CD8-positive, alpha-beta T cell (primary cell): ENCODE measurements at places on chromosomes 1 and 21. TPM values are rescaled to one million over a fixed set of nuclear protein-coding genes. Genes with fewer than 3 reads are reported as not detected.

The PLA2G2F gene
- total RNA-seq: not detected

The SPRR2A gene
- total RNA-seq: not detected

The CDA gene
- not detected for total RNA-seq

The ADAMTSL4 gene
- not detected for total RNA-seq

The UBXN10 gene
- total RNA-seq: 0.14 TPM

The OPN3 gene
- 1.2 TPM for total RNA-seq

The FBXO2 gene
- 3.5 TPM for total RNA-seq

The B3GALT2 gene
- total RNA-seq: 0.24 TPM

The USH2A gene
- not detected for total RNA-seq

The CD1D gene
- total RNA-seq: not detected

The KRTAP10-10 gene
- not detected for total RNA-seq

The ATAD3C gene
- 0.79 TPM for total RNA-seq

The C1QTNF12 gene
- 3.2 TPM for total RNA-seq

The CD101 gene
- 3.7 TPM for total RNA-seq
